ENCODE measurements at places on chromosomes 2 and 18. TPM values are rescaled to one million over a fixed set of nuclear protein-coding genes. Genes with fewer than 3 reads are reported as not detected.

- H3K4me3 ChIP-seq: peak overlapping the region; percentile 68
- H3K27me3 ChIP-seq: no peaks in the 10 kb centered on the region
- peaks cover 26% of the 10 kb centered on the region for H3K4me1 ChIP-seq
- peak; percentile 78 for DNase-seq
- peak overlapping the region; percentile 100 for H3K27ac ChIP-seq
Observed at GRCh38 chr2:207167099-207167923, 1.6 kb upstream of the KLF7 start.

BMPR2 gene
- 19.4 TPM for total RNA-seq

C2orf66 gene
- total RNA-seq: 0.05 TPM

DNA sequence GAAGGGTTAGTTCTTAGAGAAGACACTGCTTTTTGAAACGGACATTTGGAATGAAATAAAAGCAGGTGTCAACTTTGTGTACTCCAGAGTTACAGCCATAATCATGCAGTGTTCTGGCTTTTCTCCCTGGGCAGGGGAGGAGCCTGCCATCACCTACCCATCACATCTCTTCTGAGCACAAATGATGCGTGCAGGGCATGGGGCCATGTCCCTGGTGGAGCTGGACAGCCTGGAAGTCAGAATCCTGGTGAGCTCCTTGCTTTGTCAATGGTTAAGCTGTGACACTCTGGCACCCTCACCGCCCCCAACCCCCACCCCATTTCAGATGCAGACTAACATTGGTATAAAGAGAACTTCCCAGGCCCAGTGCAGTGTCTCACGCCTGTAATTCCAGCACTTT lies 53.1 kb downstream of the PDCL3 start:
- no peak overlapping the region for H3K27ac ChIP-seq
- H3K4me3 ChIP-seq: no peak overlapping the region
- H3K4me1 ChIP-seq: no peaks in the 10 kb centered on the region

GRCh38 chr18:51248685-51249084 lies 51.2 kb upstream of the MEX3C start:
- no peaks in the 10 kb centered on the region for H3K27me3 ChIP-seq
- H3K36me3 ChIP-seq: no peaks in the 10 kb centered on the region
- H3K27ac ChIP-seq: no peak overlapping the region

- DNase-seq: no peak
- H3K4me3 ChIP-seq: no peak overlapping the region
Observed at GRCh38 chr2:237700512-237701032, 73.2 kb downstream of the LRRFIP1 start.

MAP3K19 gene
- not detected for total RNA-seq

AP1S3 gene
- total RNA-seq: 6.4 TPM

GRCh38 chr2:73944714-73945113 lies 18.0 kb downstream of the DGUOK start:
- H3K4me1 ChIP-seq: no peaks in the 10 kb centered on the region
- peaks cover 78% of the 10 kb centered on the region for H3K36me3 ChIP-seq
- no peaks in the 10 kb centered on the region for H3K27me3 ChIP-seq
- DNase-seq: no peak
- H3K4me3 ChIP-seq: no peak overlapping the region

- H3K27ac ChIP-seq: no peak overlapping the region
- H3K4me1 ChIP-seq: peaks cover 38% of the 10 kb centered on the region
- H3K27me3 ChIP-seq: no peaks in the 10 kb centered on the region
- H3K4me3 ChIP-seq: no peak overlapping the region
- peak; percentile 46 for DNase-seq
Observed at GRCh38 chr2:43273529-43273928, 47.1 kb upstream of the ZFP36L2 start.

SIX3 gene
- total RNA-seq: not detected

RIT2 gene
- total RNA-seq: not detected

GRCh38 chr2:232315049-232315922 lies 63.3 kb upstream of the ALPP start:
- H3K36me3 ChIP-seq: no peaks in the 10 kb centered on the region
- H3K4me1 ChIP-seq: peaks cover 16% of the 10 kb centered on the region
- peak overlapping the region; percentile 70 for H3K27ac ChIP-seq
- H3K27me3 ChIP-seq: no peaks in the 10 kb centered on the region
- peak; percentile 78 for DNase-seq
- H3K4me3 ChIP-seq: no peak overlapping the region

DCC gene
- not detected for total RNA-seq

DNA sequence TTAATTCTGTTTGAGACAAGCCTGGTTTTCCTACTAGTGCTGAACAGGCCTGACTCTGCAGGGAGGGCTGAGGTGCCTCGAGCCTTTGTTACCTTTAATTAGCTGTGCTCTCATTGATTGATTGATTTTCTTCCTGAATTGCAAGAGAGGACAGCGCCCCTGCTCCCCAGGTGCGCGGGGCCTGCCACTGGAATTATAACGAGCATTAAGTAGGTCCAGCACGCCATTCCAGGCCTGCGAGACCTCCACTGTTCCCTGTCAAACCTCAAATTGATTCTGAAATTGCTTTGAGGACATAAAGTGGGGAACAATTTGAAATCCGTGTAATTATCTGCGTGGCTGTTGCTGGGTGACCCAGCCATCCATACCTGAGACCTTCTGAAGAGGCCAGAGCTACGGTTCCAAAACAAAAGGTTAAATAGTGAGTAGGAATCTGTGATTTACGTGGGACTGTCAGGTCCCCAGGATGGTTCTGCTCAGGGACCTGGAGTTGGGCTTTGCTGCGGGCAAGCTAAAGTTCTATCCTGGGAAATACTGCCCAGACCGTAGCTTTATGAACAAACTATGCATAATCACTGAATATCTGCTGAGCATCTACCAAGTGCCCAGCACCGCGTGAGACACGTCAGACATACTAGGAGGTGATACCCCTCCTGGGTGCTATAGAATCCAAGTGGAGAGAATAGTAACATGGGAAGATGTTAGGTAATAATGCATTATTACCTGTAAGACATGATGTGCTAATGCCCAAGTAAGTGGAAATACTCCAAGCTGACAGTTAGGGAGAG lies 104.1 kb downstream of the ZBTB7C start:
- no peak overlapping the region for H3K27ac ChIP-seq
- H3K4me1 ChIP-seq: peaks cover 6% of the 10 kb centered on the region
- no peak overlapping the region for H3K4me3 ChIP-seq
- H3K27me3 ChIP-seq: no peaks in the 10 kb centered on the region
- no peak for DNase-seq
- no peaks in the 10 kb centered on the region for H3K36me3 ChIP-seq

GNLY gene
- not detected for total RNA-seq

SERPINB11 gene
- total RNA-seq: not detected

DNA sequence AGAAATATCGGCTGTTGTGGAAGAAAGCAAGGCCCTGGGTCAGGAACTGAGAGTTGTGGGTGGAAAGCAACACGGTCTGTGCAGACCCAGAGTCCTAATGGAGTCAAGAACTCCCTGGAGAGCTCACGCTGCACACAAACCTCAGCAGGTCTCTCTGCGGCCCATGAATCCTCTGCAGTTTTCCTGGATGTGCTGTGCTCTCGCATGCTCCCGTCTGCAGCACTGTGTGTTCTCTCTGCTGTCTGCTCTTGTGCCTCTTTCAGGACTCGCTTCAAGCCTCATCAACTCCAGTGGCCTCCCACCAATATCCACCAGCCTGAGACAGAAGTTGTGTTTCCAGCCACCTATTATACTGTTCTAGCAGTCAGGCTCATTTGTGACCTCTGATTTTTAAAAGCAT lies 24.3 kb downstream of the RNU4ATAC start:
- H3K4me1 ChIP-seq: no peaks in the 10 kb centered on the region
- no peak for DNase-seq

- no peak overlapping the region for H3K27ac ChIP-seq
- no peaks in the 10 kb centered on the region for H3K27me3 ChIP-seq
- no peak overlapping the region for H3K4me3 ChIP-seq
Observed at GRCh38 chr2:47360283-47360682, 42.7 kb upstream of the MSH2 start.

DNA sequence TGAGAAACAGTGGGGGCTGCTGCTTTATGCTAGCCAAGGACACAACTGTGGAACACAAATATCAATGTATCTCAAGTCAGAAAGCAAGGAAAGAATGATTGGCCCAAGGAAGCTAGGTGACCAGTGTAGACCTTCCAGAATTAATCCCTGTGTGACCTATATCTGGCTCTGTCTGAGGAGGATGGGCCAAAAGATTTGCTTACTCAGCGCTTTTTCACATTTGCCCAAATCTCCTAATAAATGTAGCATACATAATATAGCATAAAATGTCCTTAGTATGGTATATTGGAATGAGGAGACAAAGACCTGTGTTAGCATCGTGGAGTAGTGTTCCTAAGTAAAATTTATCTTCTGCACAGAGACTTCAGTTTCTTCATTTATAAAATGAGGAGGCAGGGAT lies 66.7 kb upstream of the NT5C1B start:
- no peak overlapping the region for H3K4me3 ChIP-seq
- H3K36me3 ChIP-seq: no peaks in the 10 kb centered on the region
- no peak overlapping the region for H3K27ac ChIP-seq
- DNase-seq: no peak

RUFY4 gene
- not detected for total RNA-seq

LIMS3 gene
- 0.61 TPM for total RNA-seq

EPB41L5 gene
- 18.0 TPM for total RNA-seq

GRCh38 chr2:240269886-240270285 lies 129.4 kb upstream of the OTOS start:
- no peaks in the 10 kb centered on the region for H3K36me3 ChIP-seq
- H3K27ac ChIP-seq: no peak overlapping the region
- H3K4me1 ChIP-seq: no peaks in the 10 kb centered on the region
- no peak for DNase-seq

BBS5 gene
- 4.3 TPM for total RNA-seq

Measured in SJSA1 (cell line).